ENCODE measurements at places on chromosomes 7 and 10.
A peak's percentile ranks its signal among the peaks of the same experiment; 100 is the strongest.

- DNase-seq: peak; percentile 39
Measured at GRCh38 chr10:131065673-131066305, 245.7 kb downstream of the TCERG1L start.

- peak; percentile 60 for DNase-seq
Measured at GRCh38 chr10:29658984-29659965, 24.5 kb upstream of the SVIL start.

GRCh38 chr7:33700001-33700899 is 205.1 kb upstream of the BMPER start:
- no peak for DNase-seq

DNA sequence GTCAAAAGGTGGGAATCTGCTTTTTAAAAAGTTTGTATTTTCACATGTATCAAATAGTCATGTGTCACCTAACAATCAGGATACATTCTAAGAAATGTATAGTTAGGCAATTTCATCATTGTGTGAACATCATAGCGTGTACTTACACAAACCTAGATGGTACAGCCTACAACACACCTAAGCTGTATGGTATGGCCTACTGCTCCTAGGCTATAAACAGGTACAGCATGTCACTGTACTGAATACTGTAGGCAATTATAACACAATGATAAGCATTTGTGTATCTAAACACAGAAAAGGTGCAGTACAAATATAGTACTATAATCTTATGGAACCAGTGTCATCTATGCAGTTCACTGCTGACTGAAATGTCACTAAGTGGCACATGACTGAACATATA is 17.8 kb downstream of the COA1 start:
- DNase-seq: no peak

DNA sequence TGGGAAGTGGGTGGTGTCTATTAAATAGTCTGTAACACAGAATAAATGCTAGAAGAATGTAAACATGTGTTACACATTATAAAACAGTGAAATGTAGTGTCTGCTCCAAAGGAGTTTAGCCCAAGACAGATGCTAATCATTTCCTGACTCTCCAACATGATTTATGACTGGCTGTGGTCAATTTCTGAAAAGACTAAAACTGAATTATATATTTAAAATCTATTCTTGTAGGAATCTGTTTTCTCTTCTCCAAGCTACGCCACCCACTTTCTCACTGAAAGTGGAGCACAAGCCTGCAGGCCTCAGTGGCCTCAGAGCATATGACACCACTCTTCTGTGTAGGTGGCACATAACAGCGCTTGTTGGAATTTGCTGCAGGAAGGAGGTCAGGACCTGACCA is 44.4 kb downstream of the CTTNBP2 start:
- no peak for DNase-seq

GRCh38 chr7:35906191-35906908 is 105.5 kb downstream of the SEPTIN7 start:
- peak; percentile 77 for DNase-seq

DNA sequence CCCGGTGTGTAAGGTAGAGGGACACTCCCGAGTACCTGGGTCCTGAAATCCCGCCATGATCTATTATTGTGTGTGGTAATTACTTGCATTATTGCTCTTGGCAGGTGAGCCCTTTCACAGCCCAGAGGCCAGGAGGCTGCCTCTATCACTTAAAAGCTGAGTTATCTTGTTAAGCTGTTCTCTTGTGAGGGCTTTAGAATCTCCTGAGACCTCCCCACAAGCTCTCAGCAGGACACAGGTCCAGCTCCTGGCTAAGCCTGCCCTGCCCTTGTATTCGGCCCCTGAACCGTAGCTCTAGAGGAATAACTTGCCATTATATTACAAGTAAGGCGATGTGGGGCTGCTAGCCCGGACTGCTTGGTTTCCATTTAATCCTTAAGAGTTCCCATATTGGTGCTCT is 13.9 kb downstream of the SND1 start:
- DNase-seq: no peak

DNA sequence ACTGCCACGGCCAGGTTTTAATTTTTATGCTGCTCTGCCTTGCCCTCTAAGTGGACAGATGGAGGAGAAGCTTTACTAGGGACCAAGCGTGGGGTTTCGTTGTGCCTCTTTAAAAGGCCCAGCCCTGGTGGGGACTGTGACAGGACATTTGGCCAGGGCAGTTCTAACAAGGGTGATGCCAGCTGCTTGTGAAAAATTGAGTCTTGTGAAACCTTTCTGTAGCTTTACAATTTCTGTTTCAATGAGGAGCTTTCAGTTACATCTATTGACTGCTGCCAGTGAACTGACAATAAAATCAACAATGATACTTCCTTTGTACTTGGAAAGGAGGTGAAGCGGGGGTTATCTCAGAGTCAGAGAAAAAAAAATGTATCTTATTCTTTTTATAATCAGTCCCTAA is 233.1 kb upstream of the CSTF2T start:
- no peak for DNase-seq

DNA sequence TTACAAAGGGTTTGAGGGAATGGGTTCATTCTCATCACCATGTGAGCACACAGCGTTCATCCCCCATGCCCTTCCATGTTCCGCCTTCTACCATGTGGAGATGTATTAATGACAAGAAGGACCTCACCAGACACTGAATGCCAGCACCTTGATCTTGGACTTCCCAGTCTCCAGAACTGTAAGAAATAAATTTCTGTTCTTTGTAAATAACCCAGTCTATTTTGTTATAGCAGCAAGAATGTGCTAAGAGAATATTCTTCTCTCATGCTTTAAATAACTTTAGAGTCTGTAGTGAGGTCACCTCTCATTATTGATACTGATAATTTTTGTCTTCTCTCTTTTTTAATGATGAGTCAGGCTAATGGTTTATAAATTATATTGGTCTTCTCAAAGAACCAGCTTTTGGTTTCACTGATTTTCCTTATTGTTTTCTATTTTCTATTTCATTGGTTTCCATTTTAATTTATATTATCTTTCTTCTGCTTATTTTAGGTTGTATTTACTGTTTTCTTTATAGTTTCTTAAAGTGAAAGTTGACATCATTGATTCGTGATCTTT is 3.1 kb upstream of the PDIA4 start:
- no peak for DNase-seq

DNA sequence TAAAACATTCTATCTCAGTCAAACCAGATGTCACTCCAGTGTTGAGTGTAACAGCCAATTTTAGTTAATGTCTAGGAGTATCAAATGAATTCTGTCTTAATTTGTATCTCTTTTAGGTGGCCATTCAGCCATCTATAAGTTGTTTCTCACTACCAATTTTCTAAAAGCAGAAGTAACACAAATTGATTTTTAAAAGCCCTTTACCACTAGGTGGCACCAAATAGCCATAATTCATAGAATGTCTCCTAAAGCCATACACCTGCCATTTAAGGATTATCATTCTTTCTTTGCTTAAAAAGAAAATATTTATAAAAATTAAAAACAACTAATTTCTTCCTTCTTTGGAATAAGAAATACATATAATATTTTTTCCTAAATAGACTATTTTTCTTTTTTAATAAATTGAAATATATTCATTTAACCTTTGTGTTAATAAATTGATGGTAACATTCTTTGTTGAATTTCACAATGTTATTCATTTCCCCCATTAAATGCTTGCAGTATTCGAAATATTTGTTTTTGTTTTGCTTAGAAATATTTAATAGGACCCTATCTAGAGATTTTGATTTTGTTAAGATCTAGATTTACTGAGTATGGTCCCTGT is 107.8 kb upstream of the PPP1R3A start:
- no peak for DNase-seq

DNA sequence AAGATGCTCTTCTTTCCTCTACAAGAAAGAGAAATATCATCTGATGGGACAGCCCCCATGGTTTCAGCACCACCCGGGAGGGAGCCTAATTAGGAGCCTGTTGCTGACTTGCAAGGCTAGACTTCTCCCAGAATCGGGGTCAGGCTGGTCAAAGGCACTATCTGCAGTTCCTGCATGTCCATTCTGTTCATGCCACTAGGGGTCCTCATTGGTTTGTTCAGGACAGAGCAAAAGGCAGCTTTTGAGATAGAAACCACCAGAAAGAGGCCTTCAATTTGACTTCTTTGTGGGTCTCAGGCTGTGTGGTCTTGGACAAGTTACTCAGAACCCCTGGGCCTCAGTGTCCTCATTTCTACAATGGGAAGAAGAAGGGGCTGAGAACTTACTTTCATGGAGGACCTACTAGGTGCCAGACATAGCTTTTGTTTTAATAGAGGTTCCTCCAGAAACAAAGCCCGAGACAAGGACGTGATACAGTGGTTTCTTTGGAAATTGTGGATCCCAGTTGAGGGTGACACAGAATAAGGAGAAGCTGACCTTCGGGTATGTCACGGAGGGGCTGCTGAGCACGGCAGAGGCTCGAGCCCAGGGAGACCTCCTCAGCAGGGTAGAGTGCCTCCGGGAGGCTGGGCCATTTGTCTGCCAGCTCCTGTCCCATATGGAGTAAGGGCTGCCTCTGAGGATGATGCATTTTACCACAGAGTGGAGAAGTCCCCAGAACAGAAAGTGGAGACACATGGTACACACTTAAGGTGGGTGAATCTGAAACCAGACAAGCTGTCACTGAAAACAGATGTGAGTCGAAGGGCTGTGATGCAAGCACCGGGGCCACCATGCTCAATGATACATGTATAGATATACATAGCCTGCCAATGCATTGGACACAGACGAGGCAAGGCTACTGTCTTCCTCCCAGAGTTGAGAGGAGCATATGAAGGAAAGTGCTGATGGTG is 33.1 kb upstream of the NEUROD6 start:
- no peak for DNase-seq

GRCh38 chr10:45061982-45062381 is 61.3 kb downstream of the ZNF22 start:
- DNase-seq: no peak

- no peak for DNase-seq
Measured at GRCh38 chr10:43318456-43318855, 51.6 kb upstream of the RASGEF1A start.

- DNase-seq: no peak
Measured at GRCh38 chr10:70616761-70617160, 14.2 kb upstream of the PRF1 start.

DNA sequence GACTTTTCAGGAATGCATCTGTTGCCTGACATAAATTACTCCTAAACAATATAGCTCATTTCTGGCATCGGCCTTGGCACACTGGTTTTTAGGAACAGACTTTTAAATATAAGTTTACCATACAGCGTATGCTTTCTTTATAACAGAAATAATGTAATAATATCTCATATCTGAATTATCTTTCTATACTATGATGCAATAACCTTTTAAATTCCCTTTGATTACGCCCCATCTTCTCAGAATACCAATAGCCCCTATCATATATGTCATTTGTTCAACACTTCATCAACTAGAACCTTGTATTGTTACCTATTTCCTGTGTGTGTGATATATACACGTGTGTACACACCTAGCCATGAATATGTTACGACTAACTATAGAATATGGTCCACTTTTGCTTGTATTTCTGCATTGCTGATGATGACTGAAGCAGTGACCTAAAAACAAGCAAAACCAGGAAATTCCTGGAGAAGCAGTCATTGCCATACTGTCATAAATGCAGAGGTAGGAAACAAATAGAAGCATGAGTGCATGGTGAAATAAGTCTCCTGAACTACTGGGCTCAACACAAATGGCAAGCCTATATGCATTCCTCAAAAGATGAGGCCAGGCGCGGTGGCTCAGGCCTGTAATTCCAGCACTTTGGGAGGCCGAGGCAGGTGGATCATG is 618.4 kb upstream of the NRP1 start:
- no peak for DNase-seq

GRCh38 chr7:94907811-94908322 is 473 bp downstream of the PPP1R9A start:
- peak; percentile 70 for DNase-seq

DNA sequence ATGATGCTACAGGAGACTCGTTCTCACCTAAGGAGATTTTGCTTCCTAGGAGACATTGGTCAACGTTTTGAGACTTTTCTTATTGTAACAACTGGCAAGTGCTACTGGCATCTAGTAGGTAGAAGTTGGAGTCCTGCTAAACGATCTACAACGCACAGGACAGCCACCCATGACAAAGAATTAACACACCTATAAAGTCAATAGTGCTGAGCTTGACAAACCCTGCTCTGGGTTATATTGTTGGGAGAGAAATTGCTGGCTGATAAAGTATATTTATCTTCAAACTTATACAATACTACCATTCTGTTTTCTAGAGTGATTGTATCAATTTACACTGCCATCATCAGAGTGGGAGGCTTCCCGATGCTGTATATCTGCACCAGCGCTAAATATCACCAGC is 57.8 kb downstream of the SAMD9 start:
- no peak for DNase-seq

DNA sequence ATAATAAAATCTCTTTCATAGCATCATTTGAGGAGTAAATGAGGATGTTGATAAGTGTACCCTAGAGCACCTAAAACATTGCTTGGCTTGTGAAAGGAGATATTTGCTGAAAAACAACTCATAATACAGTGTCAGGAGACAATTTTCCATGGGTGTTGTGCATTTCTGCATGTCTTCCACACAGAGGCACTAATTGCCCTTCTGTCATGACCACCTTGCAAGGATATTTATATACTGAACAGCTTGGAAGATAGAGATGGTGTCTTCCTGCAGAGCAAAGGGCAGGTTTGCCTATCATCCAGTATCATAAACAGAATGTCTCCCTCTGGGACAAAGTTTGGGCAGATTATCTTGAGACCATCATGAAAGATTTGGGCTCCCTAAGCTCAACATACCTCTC is 495.2 kb upstream of the LRRN3 start:
- no peak for DNase-seq

DNA sequence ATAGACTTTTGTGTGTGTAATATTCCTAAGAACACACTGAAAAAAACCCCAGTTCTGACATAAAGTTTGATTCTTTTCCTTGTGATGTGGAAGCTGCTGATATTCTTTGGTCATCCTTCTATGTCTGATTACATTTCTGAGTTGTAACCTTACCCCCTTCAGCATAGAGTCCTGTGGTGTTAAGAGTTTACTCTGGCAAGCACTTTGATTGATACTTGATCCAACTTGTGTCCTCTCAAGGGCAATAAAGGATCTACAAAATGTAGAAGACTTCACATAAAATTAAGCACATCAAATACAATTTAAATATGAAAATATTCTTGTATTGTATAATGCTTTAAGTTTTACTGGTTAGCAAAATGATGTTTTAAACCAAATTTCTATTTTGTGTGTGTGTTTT is 221.7 kb upstream of the DKK1 start:
- no peak for DNase-seq

Data from right forelimb (tissue), 1 donor.